ENCODE measurements at places on chromosomes 1 and 21.

GRCh38 chr1:208031932-208032320, 121.0 kb upstream of the CD34 start:
- no peak for DNase-seq

GRCh38 chr1:2528016-2528415, 1.6 kb upstream of the PANK4 start:
- no peak for DNase-seq

GRCh38 chr1:52604063-52604770, 2.0 kb downstream of the GPX7 start:
- no peak for DNase-seq

- no peak for DNase-seq
Observed at GRCh38 chr1:117335376-117336086, 31.7 kb upstream of the MAN1A2 start.

DNA sequence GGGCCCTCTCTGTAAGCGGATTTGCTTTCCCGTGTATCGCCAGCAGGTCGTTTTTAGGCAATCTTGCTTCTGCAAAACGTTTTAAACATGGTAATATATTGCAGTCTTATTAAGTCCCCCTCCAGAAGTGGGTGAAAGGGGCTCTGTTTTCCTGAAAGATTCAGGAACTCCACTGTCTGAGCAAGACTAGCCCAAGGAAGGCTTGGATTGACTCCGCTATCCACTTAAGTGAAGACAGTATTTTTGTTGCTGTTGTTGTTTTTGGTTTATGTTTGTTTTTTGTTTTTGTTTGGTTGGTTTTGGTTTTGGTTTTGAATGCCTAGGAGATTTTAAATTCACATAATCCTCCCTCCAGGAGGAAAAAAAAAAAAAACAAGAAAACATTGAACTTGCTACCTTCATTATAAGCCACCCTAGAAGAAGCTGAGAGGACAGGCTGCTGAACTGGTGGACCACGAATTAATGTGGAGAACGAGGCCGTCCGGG, 29.1 kb upstream of the NFIA start:
- DNase-seq, result no peak

- no peak for DNase-seq
Observed at GRCh38 chr1:160580221-160580812, 1.0 kb upstream of the CD84 start.

GRCh38 chr1:84726593-84727499, 36.6 kb upstream of the SSX2IP start:
- no peak for DNase-seq

- no peak for DNase-seq
Observed at GRCh38 chr1:201126832-201127754, at the start of gene ASCL5. Gene ASCL5, minus strand, starts transcription at chr1:201127184. Its CDS starts 11,812 bp downstream, at chr1:201115372.

DNA sequence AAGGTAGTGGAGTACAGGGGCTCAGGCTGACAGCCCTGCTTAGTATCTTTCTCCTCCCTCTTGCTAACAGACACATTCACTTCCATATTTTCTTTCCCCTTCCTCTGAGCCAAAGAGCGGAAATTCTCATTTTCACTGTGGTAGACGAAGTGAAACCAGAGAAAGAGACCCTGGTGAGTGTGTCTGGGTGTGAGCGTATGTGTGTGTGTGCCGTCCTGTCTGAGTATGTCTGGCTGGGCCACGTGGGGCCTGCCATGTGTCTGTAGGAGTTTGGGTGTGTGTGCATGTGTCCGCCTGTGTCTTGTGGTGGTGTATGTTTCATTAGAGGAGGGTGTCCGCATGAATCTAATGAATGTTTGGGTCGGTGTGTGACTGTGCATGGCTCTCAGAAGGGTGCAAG, 1.7 kb downstream of the COL8A2 start:
- no peak for DNase-seq

- DNase-seq, result no peak
Observed at GRCh38 chr1:183090391-183091006, 67.3 kb downstream of the LAMC1 start.

Measured in stimulated activated CD4-positive, alpha-beta T cell treated with anti-CD3 and anti-CD28 coated beads, Interleukin-15, amount 100 ng/mL, for 1 hour (primary cell).